ENCODE measurements at places on chromosomes 16 and 17.
A peak's percentile ranks its signal among the peaks of the same experiment; 100 is the strongest.

GRCh38 chr16:89136931-89137330, 34.6 kb upstream of the CDH15 start:
- DNase-seq, result no peak

GRCh38 chr17:61444831-61445230, 7.4 kb upstream of the TBX4 start:
- DNase-seq, result no peak

GRCh38 chr16:14559809-14560241, 70.2 kb downstream of the PARN start:
- no peak for DNase-seq

- DNase-seq, result peak; percentile 25
These were observed 521 bp downstream of the ATMIN start for GRCh38 chr16:81035975-81036750.

DNA sequence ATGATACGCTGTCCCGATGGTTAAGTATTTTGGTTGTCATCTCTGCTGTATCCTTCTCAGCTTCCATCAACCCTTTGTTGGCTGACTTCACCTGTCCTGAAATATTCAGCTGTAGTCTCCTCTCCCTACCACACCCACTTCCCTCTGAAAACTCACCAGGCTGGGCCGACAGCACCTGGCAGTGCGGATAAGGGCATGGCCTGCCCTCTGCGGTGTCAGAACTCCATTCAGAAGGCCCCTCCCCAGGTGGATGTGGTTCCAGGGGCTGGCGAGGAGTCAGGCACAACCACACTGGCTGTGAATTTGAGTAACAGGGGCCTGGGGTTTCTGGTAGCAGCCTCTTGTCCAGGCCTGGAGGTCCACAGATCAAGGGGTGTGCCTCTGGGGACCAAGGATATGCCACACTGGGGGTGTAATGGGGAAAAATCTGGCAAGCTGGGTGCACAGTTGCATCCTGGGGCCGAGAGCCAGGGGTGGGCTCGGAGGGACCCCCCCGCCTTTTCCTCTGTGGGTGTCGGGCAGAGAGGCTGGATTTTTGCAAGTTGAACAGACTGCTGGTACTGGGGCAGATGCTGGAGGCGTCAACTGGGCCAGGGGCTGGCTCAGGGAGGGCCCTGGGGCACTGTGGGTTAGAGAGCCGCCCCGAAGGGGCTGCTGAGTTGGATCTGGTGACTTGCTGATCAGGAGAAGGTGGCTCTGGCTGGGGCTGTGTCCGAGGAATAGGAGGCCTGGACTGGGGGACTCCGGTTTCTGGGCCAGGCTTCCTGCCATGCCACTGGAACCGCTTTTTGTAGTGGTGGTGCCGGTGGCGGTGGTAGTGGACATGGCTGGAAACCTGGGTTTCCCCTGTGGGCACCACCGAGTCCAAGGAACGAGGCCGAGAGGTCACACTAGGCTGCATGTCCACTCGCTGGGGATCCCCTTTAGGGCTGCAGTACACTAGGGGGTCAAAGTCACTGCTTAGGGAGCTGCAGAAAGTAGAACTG, 5.6 kb upstream of the SUPT4H1 start:
- no peak for DNase-seq

DNA sequence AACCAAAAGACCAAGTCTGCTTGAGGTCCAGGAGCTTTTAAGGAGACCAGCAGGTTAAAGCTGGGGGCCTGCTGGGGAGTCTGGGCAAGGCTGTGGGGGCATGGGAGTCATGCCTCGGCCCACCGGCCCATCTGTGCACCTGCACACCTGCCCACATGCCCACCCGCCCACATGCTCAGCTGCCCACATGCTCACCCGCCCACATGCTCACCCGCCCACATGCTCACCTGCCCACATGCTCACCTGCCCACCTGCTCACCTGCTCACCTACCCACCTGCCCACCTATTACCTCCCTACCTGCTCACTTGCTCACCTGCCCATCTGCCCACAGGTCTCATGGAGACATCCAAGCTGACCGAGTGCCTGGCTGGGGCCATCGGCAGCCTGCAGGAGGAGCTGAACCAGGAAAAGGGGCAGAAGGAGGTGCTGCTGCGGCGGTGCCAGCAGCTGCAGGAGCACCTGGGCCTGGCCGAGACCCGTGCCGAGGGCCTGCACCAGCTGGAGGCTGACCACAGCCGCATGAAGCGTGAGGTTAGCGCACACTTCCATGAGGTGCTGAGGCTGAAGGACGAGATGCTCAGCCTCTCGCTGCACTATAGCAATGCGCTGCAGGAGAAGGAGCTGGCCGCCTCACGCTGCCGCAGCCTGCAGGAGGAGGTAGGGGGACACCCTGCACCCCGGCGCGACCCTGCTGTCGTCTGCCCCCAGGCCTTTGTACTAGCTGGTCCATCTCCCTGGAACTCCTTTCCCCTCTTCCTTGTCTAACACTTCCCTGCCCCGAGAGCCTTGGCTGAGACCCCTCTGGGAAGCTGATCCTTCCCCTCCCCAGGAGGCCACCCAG, 14.0 kb downstream of the CARD14 start:
- DNase-seq, result no peak

DNA sequence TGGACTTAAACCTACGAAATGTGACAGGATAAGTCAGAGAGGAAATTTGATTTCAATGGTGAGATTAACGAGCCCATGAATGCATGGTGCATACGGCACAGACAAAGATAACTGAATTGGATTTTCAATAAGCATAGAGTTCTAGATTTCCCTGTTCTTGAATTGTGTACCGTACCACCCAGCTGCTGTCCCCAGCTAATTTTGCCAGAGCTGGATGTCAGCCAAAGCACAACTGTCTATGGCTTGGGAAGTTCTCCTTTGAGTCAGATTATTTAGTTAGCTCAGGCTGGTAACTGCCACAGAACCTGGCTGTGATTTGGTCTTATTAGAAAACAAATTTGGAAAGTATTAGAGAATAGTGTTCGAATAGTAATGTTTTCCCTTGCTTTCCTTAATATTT, 143.1 kb downstream of the CDH13 start:
- DNase-seq, result no peak

DNA sequence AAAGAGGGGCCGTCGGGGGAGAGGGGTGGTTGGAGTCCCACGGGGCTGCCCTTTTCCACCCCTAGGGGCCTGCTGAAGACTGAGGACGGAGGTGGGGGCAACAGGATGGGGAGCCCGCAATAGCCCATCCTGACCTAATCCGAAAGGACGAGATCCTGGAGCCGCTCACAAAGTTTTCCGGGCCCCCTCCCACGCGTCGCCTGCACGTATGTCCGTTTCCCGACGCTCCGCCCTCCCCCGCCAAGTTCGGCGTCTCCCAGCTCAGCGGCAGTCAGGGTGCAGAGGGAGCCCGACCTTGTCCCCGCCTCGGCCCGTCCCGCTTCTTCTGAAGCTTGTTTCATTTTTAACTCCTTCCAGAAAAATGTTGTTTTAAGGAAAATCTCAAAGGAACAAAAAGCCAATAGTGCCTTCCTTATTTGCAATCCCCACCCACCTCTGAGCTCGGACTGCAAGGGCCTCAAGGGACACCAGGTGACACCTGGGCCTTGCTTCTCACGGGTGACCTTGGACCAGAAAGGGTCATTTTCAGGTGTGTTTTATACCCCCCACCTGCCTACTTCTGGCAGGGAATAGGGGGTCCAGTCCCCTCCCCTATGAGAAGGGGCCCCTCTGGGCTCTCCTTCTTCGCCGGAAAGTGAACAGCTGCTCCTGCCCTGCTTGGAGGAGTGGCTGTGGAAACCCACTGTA, 3.4 kb upstream of the ZNF423 start:
- no peak for DNase-seq

DNA sequence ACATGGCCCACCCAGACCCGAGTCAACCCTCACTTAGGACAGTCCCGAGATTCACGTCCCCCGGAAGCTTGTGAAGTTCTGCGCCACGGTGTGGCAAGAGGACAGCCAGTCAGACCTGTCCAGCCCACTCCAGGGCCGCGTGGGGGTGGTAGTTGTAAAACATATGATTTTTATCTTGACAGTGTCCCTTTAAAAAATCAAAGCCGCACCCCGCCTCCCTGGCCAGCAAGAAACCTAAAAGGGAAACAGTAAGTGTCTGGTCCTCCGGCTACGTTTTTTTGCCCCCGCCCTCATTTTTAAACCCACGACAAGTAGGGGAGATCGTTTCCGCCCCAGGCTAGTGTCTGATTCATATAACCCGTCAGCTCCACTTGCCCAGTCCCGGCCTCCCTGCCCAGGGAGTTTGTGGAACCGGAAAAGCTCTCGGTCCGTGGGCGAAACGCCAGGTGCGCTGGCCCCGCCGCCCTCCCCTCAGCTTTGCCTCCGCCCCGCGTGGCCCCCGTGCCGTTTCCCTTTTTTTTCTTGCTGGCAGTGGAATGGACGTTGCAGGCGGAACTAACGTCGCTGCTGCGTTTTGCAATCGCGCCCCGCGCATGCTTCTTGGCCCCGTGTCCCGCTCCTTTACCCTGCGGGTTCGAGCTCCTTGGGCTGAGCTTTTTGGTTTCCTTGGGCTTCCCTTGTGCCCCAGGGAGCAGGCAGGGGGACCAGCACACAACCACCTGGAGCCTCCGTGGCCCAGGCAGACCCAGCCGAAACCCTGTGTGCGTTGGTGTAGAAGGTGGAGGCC, 13.3 kb upstream of the NUDT16L1 start:
- no peak for DNase-seq

GRCh38 chr17:58323366-58324055, 5.1 kb downstream of the TSPOAP1 start:
- DNase-seq, result no peak

DNA sequence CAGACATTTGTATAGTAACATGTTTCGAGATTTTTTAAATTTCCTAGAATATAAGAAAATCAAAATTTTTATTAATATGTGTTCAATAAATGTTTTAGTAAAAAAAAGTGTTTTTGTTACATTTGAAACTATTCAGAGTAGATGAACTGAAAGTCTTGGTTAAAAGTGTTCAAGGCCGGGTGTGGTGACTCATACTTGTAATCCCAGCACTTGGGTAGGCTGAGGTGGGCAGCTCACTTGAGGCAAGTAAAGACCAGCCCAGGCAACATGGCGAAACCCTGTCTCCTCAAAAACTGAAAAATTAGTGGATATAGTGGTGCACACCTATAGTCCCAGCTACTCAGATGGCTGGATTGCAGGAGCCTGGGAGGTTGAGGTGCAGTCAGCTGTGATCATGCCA, 16.8 kb upstream of the PHKG2 start:
- DNase-seq, result peak; percentile 42

DNA sequence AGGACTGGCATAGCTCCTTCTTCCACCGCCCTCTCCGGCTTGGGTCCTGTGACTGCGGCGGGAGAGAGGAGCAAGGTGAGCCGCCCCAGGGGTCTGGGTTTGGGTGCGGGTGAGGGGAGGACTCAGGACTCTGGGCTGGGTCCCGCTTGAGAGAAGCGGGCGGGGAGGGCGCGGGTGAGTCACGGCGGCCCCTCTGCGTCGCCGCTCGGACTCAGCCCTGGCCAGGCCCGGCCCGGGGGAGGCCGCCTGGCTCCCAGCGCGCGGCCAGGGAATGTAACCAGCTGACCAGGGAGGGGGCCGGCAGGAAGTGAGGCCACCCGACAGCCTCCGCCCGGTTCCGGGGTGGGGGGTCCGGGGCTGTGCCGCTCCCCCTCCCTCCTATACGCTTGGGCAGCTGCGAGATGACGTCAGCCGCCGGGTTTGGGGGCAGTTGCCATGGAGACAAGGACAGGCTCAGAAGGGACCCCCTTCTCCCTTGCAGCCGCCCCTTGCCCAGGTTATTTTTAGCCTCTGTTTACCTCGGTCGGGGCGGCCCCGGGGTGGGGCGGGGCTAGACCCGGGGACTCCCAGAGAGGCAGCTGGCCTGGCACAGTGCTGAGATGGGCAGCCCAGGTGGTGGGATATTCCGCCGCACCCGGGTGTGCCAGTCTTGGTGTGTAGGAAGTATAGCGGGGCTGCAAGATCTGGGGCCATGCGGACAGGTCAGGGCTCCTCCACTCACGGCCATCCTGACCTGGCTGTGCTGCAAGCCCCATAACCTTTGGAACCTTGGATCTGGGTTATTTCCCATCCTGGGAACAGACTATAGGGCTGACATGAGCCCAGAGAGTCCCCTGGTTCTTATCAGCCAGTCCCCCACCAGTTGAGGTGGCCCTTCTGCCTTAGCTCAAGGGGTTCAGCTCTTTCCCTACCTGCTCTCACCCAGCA, 1.6 kb downstream of the RIPOR1 start:
- peak; percentile 80 for DNase-seq

DNA sequence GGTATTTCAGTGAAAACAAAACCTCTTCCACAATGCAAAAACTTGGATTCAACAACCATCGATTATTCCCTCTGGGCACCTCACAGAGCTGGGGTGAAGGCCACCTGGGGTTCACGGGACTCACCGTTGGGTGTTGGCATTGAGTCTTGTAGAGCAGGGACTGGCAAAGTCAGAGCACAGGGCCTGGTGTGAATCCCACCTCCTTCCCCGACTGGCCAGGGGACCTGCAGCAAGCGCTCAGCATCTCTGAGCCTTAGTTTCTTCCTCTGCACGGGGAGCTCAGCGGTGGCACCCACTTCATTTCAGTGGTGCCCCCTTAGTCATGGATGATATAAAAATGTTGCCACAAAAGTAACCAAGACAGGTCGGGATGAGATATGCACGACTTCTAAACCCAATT, 100.4 kb downstream of the METRNL start:
- no peak for DNase-seq

DNA sequence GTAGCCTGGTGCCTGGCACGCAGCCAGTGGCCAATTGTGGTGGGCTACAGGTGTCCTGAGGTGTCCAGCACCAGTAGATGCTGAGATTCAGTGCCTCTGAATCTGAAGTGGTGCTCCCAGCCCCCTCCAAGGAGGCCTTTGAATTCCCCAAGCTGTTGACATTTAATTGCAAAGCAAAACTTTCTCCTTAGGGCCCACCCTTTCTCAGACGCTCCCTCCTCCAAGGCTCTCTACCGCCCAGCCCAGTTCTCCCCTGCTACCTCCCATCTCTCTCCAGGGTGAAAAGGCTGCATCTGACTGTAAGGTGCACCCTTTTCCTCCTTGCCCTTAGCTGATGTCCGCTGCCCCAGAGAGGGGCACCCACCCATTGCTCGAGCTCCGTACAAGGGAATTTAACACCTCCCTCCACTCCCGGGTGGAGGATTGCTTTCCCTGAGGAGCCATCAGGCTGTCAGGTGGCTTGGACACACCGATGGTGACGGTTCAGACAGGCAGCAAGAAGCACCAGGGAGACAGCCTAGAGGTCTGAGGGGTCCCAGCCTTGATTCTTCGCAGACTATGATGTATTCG, 1.7 kb downstream of the BEAN1 start:
- no peak for DNase-seq

DNA sequence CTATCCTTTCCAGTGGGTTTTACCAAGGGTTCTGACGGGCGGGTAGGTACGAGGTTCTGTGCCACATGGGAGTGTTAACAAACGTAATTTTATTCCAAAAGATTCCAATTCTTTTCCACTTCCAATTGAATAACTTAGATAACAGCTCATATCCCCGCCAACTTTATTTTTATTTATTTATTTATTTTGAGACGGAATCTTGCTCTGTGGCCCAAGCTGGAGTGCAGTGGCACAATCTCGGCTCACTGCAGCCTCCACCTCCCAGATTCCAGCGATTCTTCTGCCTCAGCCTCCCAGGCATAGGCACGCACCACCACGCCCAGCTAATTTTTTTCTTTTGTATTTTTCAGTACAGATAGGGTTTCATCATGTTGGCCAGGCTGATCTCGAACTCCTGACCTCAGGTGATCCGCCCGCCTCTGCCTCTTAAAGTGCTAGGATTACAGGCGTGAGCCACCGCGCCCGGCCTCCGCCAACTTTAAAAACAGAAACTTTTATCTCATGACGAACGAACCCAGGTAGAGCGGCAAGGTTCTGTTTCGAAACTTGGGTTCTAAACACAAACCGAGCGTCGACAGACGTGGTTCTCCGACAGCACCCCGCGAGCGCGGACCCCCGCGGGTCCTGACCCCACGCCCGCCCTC, 613 bp downstream of the ECI1 start:
- DNase-seq, result peak; percentile 34

GRCh38 chr16:27598220-27598619, 48.3 kb downstream of the KATNIP start:
- no peak for DNase-seq

Measured in choroid plexus epithelial cell (primary cell).